ENCODE measurements at places on chromosomes 1 and 21.

DNA sequence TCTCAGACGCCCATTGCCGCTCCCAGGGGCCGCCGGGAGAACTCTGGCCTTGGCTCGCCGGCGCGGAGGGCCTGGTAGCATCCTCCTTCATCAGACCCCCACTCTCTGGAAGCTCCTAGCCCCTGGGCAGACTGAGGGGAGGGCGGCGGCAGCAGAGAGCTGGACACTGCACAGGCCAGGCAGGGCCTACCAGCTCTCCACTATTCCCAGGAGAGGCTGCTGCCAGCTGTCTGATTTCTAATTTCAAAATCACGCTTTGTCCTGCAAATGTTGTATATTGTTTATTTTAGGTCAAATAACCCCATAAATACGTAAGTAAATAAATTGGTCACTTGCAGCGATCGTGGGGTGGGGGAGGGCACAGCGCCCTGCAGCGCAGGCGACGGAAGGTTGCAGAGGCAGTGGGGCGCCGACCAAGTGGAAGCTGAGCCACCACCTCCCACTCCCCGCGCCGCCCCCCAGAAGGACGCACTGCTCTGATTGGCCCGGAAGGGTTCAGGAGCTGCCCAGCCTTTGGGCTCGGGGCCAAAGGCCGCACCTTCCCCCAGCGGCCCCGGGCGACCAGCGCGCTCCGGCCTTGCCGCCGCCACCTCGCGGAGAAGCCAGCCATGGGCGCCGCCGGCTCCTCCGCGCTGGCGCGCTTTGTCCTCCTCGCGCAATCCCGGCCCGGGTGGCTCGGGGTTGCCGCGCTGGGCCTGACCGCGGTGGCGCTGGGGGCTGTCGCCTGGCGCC lies at the start of gene MTARC1:
MTARC1 (plus strand) TSS at position 577 of the 732 bp plus-strand sequence; CDS start at position 609, 32 bp downstream.
- no peak for DNase-seq

DNA sequence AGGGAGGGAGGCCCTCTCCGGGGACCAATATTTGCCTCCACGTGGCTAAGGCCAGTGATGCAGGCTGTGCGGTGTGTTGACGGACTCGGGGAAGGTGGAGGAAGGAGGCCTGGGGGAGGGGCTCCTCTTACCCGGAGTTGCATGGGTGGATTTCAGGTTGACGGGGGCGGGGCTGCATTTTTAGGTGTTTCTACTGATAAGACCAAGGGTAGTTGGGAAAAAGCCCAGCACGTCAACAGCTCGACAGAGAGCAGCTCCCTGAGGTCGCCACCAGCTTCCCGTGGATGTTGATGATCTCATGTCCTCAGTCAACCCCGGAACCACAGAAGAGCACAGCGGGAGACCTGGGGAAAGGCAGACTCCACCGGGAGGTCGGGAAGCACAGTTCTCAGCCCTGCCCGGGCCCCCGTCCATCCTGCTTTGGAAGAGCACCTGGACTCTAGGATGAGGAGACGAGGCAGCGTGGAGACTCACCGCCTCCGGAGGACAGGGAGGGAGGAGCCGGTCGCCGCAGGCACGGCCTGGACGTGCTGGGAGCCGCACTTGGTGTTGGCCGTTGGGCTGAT lies 32.9 kb upstream of the COL6A1 start:
- no peak for DNase-seq

DNA sequence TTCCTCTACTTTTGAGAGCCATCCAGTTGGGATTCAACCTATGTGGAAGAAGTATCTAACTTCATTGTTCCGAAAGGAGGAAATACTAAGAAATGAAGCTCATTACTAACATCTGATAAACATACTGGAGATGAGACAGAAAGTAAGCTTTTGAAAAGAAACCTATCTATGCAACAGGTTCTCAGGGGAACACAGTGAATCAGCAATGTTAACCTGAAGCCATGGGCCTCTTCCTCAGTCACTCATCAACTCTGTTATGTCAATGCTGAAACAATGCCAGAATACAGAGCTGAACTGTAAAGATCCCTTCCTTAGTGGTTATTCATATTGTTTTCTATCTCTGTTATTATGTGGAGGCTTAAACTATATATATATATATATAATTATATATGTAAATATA lies 55.5 kb upstream of the ESRRG start:
- DNase-seq, result no peak

GRCh38 chr21:45640001-45640887 lies 3.3 kb upstream of the PCBP3 start:
- DNase-seq, result no peak

- DNase-seq, result peak; percentile 41
These were observed at the start of gene CNR2 for GRCh38 chr1:23913212-23913880. TSS of gene CNR2 (minus strand) at chr1:23913362. CDS start at chr1:23875617, 37,745 bp downstream.

- DNase-seq, result no peak
These were observed 17.1 kb upstream of the EPHA2 start for GRCh38 chr1:16172964-16173446.

DNA sequence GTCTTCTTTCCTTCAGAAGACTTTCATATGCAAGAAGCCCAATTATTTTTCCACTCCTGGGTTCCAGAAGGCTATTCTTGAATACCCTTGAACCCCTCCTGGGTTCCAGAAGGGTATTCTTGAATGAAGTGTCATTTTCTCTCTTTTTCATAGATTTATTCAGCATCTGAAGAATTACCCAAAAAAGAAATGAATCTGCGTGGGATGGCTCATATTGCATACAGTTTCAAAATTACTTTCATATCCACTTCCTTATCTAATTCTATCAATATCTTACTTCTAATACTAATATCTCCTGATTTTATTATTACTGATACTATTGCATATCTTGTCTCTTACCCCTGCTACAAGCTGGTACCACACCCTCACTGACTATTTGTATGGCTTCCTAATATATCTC lies 22.6 kb upstream of the RABGAP1L start:
- no peak for DNase-seq

- DNase-seq, result no peak
These were observed 66.9 kb downstream of the TENT5C start for GRCh38 chr1:117672756-117673155.

DNA sequence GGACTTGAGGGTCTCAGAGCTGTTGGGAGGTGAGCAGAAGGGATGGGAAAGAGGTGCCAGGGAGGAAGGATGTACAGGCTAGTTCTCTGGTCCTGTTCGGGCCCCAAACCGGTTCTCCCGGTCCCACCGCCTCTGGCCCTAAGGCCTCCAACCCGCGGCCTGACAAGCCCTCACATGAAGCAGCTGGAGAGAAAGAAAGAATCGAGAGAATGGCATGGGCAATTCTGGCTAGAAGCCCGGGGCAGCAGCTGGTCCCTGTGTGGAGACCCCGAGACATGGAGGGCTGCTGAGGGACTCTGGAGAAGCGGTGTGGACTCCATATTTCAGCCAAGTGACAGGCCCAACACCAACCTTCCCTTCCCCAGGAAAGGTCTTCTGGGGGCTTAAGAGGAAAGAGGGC lies 730 bp downstream of the CDC42SE1 start:
- no peak for DNase-seq

All from CD4-positive, alpha-beta T cell treated with Interferon alpha-2 for 1 hour (primary cell).